NCI-H2107 (cell line): ENCODE measurements at places on chromosomes 11 and 22.

DNA sequence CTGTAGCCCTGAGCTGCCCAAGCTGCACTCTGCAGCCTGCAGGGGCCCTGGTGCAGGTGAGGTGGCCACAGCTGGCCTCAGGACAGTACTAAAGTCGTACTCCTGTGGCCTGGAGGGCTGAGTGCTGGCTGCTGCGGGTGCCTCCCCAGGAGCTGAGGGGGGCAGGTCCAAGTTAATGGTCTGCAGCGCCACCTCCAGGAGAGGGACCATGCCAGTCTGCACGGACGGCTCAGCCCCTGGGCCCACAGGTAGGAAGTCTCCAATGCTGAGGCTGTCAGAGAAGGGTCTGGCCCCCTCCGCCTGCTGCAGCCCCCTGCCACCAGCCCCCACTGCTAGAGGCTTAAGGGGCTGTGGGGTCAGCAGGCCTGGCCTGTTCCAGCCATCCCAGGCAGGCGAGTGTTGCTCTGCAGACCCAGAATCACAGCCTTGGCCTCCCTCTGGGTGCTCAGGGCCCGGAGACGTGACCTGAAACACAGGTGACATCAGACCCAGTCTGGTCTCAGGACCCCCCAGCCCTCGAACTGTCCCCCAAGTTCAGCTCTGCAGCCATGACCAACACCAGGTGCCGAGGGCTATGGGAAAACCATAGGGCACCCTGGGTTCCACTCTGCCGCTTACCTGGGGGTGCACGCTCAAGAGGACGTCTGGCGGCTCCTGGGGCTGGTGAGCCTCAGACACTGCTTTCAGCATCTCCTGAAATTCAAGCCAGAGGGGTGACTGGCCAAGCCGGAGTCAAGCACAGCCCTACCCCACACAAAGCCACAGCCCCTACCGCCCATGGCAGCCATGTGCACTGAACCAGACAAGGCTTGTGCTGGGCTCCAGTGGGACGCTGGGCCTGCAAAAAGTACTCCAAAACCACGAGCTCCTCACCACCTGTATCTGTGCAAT, 20.8 kb downstream of the SELENOO start:
- DNase-seq: no peak

- DNase-seq: no peak
Observed at GRCh38 chr11:107819361-107820014, 39.1 kb downstream of the SLC35F2 start.

DNA sequence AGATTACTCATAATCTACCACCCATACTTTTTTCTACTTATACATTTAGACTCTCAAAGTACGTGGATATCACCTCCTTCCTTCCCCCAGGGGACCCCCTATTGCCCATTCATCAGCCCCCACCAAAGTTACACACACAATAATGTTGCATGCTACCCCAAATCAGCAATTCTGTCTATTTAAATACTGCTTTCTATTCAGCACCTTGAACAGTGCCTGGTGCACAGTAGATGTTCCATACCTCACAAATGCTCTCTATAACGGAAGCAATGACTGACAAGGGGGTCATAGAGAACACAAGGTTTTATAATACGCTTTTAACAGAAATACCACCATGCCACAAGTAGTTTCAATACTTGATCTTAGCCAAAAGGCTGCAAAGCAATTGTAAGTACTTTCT, 370.7 kb downstream of the MIAT start:
- DNase-seq: no peak

- no peak for DNase-seq
Observed at GRCh38 chr11:8066036-8066910, 14.7 kb upstream of the TUB start.

DNA sequence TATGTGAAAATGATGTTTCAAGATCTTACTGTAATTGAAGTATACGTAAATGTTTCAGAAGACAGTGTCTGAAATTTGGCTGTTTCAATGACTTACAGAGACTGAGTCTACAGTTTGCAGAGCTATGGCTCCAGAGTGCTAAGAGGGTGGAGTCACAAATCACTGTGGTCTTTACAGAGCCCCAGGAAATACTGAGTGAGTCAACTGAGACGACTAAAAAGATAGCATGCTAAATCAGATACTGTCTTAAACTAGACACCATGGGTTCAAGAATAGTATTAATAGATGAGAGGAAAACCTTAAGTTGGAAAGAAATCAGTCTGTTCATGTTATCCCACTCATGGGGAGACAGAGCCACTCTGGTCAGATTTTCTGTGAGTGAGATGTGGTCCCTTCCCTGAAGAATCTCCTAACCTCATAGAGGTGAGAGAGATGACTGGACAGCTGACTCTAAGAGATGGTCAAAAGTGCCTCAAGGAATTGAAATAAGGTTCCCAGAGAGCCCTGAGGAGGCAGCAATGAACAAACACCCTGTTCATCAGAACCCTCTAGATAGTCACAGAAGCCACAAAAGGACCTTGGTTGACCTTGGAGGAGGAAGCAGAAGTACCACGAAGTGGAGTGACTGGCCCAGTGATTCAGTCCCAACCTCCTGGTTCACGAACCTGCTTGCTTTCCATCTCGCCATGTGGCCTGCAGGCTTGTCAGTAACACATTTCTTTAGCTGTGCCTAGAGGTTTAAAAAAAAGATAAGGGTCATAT, 30.2 kb downstream of the C11orf91 start:
- no peak for DNase-seq

- no peak for DNase-seq
Observed at GRCh38 chr22:38069372-38070249, 12.4 kb downstream of the PICK1 start.

DNA sequence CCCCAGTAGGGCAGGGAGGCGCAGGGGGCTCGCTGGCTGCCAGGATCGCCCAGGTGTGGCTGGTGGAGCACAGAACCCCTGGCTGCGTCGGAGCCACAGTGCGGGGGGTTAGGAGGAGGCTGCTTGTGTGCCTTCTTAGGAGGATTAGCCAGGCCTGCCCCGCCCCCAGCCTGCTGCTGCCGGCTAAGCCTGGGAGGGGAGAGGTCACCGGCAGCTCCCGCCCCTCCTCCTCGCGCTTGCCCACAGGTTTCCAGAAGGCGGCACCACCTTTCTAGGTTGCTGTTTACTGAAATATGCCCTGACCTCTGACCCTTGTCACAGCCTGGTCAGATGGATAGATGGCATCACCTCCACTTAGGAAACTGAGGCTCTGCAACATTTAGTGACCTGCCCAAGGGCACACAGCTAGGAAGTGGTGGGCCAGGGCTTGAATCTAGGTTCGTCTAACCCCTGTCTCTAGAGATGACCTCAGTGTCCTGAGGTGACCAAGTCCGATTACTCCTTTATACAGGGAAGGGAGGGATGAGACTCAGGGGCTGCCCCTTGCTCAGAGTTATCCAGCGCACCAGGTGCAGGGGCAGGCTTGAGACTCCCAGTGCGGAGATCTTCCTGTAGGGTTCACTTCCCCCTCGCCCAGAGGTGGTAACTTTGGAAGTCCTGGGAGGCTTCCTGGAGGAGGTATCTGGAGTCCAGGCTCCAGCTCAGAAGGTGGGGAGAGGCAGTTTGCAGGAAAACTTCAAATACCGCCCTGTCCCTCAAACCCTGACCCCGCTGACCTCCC, 44.0 kb downstream of the MYO7A start:
- no peak for DNase-seq

DNA sequence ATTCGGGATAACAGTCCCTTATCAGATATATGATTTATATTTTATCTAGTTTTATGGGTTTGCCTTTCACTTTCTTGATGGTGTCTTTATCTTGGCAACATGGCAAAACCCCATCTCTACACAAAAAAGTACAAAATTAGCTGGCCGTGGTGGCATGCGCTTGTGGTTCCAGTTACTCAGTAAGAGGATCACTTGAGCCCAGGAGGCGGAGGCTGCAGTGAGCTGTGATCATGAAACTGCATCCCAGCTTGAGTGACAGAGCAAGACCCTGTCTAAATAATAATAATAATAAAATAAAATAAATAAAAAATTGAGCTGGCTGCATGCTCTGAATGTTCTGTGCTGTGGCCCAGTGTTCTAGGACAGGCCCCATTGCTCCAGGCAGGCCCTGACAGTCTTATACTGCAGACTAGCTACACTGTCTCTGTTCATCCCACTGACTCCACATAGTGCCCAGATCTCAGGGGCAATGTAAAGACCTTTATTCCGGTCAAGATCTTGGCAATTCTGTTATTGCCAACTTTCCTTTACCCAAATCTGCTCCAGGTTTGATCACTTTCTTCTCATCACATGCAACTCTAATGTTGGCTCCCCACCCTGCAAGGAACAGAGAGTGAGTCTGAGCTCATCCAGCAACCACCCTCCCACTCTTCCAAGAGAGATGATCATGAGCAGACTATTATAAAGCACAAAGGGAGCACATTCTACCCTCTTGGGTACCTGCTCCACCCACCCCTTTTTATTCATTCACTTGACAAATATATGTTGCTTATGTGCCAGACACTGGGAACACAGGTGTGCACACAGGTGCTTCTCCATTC, 8.8 kb downstream of the HSPA8 start:
- no peak for DNase-seq

DNA sequence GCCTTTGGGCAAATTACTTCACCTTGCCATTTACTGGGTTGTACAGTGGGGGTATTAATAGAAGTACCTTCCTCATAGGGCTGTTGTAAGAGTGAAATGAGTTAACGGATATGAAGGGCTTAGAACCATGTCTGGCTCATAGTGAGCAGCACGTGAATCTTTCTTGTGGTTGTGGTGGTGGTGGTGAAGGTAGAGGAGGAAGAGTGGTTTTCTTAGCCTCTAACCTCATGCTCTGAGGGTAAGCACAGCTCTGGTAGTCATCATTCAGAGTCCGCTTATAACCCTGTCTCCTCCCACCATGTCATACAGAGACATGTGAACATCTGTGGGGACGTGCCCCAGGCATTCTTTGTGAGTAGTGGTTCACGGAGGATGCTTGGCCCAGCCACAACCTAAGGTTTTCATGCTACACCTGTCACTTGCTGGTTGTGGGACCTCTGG, 43.6 kb downstream of the TEAD1 start:
- no peak for DNase-seq

DNA sequence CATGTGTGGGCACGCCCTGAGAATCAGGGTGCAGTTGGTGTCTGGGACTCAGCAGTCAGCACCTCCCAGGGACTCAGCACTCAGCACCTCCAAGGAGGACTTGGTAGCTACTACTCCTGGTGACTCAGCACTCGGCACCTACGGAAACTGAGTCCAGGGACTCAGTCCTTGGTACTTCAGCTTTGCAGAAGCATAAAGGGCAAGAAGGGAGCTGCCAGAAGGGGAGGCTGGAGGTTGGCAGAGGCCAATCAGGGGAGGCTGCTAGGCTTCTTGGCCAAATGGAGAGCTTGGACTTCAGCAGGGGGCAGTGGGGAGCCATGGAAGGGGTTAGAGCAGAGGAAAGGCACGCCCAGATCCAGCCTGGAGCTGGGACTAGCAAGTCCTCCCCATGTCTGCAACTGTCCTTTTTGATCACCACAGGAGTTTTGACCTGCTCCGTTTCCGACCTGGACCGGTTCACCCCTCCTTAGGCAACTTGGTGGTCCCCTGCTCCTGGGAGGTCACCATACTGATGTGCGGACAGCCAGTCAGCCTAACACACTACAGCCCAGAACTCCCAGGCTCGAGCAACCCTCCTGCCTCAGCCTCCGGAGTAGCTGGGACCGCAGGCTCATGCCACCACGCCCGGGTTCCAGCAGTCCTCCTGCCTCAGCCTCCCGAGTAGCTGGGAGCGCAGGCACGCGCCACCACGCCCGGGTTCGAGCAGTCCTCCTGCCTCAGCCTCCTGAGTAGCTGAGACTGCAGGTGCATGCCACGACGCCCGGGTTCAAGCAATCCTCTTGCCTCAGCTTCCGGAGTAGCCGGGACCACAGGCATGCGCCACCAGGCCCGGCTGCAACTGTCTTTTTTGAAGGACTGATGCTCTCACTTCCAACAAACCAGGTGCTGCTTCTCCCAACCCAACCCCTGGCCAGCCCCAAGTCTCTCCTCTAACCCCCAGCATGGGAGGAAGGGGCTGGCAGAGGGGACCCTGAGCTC, 1.5 kb downstream of the ANO9 start:
- no peak for DNase-seq

- no peak for DNase-seq
Observed at GRCh38 chr11:82195283-82195682, 538.4 kb downstream of the FAM181B start.

GRCh38 chr11:9756461-9756860, 92.6 kb downstream of the SWAP70 start:
- no peak for DNase-seq

DNA sequence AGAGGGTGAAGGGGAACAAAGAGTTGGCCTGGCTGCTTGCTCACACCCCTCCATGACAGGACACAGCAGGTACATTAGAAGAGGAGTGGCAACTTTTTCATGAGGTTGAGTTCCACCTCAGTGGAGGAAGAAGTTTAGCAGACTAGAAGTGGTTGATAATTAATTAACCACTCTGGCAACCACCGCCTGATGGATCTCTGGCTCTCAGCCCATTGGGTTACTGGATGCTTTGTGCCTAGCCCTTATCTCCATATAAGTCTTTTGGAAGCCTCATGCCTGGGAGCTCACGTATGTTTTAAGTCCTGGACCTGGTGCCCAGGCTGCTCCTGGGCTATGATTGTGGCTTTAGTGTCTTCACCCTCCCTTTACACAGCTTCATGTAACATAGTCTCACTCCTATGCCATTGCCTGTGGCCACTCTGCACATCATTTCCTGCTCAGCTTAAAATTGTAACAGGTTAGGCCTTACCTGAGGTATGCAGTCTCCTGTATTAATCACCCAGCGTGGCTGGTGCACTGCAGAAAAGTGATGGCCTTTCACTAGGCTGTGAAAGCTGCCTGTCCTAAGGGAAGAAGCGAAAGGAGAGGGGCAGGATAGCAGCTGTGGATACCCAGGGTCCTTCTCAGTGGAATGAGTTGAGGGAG, 72.7 kb upstream of the CRTAM start:
- DNase-seq: no peak

DNA sequence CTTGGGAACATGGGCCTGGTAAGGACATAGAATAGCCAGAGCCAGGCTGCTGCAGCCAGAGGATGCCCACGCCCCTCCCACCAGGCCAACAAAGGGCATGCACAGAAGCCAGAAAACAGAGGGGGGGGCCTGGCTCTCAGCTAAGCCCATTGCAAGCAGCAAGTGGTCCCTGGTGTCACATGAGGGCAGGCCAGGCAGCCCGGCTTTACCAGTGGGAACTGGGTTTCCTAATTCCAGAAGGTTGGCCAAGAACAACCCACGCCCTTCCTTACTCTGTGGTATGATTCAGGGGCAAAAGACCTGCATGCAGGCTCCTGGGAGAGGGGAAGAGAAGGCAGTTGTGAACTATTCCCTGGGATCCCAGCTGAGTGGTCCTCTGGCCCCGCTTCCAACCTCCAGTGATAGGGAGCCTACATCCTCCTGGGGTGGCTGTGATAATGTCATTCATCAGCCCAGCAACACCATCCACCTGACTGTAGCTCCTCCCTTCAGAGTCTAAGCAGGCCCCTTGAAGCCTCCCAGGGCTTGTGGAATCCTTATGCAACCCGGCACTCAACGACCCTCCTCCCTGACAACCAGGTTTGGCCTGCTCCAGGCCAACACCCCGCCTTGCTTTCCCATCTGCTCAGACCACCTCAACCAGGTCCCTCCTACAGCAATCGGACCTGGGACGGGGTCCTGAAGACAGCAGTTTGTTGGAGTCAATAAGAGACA, 62.1 kb upstream of the LMO1 start:
- DNase-seq: no peak
